ENCODE measurements at places on chromosomes 5 and 9.

GRCh38 chr9:83247732-83248131 lies 184.8 kb upstream of the RASEF start:
- no peak for DNase-seq

DNA sequence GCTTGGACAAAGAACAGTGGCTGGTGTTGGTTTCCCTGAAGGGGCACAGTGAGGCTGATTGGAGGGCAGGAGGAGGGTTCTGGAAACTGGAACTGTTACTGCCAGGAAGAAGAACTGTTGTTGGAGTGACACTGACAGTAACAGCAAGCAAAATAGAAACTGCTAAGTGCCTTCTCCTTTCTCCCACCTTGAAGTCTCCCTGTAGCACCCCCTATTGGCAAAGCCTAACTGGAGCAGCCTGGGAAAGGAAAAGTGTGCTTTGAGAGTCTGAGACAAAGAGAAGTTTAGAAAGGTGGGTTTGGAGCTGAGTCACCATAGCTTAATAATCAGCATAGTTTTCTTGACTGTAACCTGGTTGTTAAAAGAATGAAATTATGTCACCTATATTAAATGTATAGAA lies 2.5 kb upstream of the TMEM174 start:
- no peak for DNase-seq

GRCh38 chr5:31770998-31771397 lies 132.1 kb downstream of the PDZD2 start:
- DNase-seq = no peak

DNA sequence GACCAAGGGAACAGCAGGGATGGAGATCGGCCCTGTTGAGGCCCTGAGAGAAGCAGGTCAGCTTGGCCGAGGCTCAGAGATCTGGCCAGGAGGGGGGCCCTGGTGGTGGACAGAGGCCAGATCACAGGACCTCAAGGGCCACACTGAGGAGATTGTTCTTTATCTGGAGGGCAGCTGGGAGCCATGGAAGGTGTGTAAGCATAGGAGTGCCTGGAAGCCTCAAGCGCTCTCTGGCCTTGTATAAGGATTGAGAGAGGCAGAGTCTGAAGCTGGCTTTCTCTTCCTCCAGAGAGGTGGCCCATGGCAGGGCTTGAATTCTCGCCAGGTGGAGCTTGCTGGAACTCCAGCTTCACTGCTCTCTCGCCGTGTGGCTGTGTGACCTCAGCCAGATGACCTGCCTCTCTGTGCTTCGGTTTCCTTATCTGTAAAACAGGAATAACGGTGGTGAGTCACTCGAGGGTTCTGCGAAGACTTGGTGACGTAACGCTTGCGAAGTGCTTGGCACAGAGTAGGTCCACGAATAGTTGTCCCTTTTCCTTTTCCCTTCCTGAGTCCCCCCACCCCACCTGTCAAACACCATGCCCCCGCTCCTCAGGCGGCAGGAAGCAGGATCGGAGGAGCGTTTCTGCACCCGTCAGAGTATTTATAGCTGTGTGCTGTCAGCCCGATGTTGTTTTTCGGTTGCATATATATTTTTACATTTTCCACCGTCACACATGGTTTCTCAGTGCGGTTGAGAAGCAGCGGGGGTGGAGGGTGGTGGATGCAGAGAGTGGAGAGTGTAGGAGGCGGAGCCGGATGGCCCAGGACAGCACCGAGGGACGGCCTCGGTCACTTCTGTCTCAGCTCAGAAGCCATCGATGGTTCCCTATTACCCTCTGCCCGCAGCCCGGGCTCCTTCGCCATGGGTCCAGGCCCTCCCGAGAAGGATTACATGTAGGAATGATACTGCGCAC lies 17.0 kb upstream of the CRB2 start:
- no peak for DNase-seq

DNA sequence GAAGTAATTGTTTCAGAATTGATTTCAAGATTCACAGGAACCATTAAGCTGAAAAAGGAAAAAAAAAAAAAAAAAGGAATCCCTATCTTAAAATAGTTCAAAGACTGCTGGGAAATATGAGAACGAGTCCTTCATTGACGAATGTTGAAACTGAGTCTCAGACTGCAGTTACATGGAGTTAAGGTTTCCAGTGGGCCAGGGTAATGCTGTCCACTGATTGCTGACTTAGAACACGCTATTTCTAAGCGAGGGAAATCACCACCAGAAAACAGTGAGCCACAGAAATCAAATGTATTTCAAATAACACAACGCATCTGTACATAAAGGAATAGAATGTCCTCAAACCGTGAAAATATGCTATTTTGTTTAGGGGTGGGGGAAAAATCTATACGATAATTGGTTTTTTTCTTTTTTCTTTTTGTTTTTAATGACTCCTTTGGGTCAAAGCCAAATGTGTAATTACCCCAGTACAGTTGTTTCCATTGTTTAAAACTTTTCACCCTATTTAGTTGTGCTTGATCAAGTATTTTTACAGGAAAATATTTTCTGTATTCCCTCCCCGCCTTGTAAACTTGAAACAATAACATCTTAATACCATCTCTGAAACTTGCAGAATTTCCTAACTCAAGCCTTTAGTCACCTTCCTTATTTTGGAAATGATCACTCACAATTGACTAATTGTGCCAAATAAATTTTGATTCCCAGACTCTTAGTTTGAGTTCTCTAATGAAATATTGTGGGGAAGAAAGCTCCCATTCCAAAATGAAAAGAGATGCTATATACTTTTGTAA lies 208.3 kb downstream of the MCTP1 start:
- no peak for DNase-seq

GRCh38 chr5:72648480-72648879 lies 141.3 kb upstream of the ZNF366 start:
- no peak for DNase-seq

GRCh38 chr9:130138171-130138653 lies 34.0 kb upstream of the NCS1 start:
- peak; percentile 85 for DNase-seq

DNA sequence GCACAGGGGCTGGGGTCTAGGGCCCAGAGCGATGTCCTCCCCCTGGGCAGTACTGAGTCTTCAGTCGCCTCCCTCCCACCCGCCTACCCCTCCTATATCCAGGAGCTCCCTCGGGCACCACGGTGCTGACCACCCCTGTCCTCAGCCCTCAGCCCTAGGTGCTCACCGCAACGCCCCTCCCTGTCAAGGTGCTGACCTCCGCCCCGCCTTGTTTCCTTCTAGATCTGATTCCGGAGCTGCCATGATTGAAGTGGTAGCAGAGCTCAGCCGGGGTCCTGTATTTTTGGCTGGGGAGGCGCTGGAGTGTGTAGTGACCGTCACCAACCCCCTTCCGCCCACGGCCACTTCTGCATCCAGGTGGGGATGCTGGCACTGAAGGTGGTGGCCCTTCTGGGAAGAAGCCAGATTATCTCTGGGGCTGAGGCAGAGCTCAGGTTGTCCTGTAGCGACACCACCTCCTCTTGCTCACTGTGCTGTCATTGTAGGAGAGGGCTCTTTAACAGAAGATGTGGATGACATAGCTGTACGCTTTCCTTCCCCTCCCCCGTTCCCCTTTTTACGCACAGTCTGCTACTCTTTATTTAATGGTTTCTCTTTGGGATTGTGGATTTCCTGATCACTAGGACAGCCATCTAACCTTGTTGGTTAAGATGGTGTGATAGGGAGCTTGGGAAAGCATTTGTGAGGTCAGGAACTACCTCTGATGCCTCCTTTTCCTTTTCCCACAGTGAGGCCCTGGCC lies 598 bp downstream of the RGP1 start:
- DNase-seq = no peak

GRCh38 chr9:105319202-105319813 lies 74.9 kb downstream of the SLC44A1 start:
- DNase-seq = no peak

- DNase-seq = no peak
These were observed 226.2 kb upstream of the SMC2 start for GRCh38 chr9:103867886-103868285.

DNA sequence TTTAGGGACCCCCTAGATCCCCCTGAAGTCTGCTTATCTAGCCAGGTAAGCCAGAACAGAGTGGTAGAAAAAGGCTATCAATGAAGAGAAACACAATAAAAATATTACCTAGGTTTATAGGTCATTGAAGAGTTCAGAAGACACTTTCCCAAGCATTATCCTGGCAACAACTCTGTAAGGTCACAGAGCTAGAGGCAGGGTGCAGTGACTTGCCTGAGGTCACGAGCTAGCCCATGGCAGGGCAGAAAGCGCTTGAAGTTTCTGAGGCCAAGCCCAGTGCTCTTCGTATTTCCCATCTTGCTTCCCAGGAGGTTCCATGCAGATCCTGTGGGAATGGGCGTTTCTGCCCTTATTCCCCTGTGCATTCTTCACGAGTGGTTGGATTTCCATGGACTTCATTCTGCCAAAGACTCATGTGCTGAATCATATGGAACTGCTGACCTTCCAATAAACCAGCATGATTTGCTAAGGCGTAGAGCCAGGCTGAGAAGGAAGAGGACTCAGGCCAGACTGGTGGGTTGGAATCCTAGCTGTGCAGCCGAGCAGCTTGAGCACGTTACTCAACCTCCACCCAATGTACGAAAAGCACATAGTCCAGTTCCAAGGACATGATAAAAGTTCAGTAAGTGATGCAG lies 22.1 kb downstream of the TRMO start:
- DNase-seq = peak; percentile 80

- DNase-seq = no peak
These were observed 62.1 kb downstream of the ARSB start for GRCh38 chr5:78922879-78923621.

DNA sequence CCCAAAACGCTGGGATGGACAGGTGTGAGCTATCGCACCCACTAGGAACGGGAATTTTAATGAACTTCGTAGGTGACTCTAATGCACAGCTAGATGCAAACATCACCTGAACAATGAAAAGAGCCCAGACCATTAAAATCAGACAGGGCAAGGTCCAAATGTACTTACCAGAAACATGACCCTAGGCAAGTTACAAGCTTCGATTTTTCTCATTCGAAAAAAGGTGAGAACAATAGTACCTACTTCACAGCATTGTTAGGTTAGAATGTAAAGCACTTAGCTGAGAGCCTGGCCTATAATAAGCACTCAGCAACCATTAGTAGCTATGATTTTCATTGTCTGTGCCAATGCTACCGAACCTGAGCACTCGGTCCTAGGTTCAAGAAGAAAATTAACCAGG lies 5.8 kb upstream of the KLHL3 start:
- DNase-seq = no peak

GRCh38 chr9:96413302-96414221 lies 4.6 kb downstream of the ZNF367 start:
- DNase-seq = no peak

GRCh38 chr5:78908173-78909061 lies 76.7 kb downstream of the ARSB start:
- peak; percentile 37 for DNase-seq

DNA sequence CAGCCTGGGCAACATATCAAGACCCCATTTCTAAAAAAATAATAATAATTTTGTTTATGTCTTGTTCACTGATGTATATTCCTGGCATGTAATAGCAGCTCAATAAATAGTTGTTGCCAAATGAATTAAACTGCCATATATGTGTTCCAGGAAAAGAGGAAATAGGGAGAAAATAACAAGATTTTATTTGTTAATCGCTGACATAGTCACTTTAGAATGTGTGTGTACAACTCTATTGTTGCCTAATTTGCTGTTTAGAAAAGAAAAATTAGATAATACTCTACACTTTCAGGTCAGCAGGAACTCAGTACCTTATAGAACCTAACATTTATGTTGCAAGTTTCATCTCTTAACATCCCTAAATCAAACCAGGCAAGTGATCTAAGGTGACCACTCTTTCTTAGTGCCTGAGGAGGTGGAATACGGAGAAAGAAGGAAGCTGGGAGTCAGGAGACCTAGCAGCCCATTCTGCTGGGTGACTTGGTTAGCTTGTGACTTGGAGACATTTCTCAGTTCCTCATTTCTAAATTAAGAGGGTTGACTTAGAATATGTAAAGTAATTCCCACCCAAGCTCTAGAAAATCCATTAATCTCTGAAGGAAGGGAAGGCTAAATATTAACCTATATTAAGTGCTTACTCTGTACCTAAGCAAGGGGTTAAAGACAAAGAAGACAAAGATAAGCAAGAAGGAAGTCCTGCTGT lies 110.3 kb upstream of the IQGAP2 start:
- no peak for DNase-seq

DNA sequence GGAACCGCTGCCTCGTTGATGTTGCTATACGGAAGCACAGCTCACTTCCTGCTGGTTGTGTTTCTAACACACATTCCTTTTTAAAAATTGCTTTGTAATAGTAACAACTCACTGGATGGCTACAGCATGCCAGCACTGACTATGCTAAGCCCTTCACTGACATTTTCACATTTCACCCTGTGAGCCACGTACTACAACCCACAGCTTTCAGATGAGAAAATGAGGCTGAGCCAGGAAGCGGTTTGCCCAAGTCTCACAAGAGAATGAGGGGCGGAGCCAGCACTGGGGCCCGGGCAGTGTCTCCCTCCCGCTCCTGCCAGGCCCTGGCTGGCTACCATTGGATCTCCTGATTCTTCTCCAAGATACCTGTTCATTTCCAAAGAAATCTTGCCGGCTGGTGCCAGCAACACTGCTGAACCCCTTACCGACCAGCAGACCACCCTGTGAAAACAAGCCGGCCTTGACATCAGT lies 38.3 kb downstream of the FAM78A start:
- DNase-seq = peak; percentile 68
